Urothelium cell line (cell line): ENCODE measurements at places on chromosomes 13 and 19.

GRCh38 chr13:74661851-74662250 lies 527.6 kb upstream of the KLF12 start:
- DNase-seq: no peak

DNA sequence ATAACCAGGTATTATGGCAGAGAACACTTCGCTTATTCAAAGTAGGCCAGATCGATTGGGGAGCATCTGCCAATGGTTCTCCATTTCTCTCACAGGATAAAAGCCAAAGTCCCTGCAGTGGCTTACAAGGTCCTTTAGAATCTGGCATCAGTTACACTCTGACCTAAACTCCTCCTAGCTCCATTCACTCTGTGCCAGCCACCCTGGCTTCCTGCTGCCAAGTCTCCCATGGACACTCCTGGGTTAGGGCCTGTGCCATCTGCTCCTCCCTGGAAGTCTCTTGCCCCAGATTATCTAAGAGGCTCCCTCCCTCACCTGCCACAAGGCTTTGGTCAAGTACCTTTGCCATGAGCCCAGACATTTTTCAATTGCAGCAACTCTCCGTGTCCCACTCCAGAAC lies 649.2 kb downstream of the DACH1 start:
- no peak for DNase-seq

GRCh38 chr13:93172109-93172508 lies 54.5 kb upstream of the GPC6 start:
- no peak for DNase-seq

GRCh38 chr13:112821340-112822055 lies 131.7 kb downstream of the ATP11A start:
- DNase-seq: no peak

DNA sequence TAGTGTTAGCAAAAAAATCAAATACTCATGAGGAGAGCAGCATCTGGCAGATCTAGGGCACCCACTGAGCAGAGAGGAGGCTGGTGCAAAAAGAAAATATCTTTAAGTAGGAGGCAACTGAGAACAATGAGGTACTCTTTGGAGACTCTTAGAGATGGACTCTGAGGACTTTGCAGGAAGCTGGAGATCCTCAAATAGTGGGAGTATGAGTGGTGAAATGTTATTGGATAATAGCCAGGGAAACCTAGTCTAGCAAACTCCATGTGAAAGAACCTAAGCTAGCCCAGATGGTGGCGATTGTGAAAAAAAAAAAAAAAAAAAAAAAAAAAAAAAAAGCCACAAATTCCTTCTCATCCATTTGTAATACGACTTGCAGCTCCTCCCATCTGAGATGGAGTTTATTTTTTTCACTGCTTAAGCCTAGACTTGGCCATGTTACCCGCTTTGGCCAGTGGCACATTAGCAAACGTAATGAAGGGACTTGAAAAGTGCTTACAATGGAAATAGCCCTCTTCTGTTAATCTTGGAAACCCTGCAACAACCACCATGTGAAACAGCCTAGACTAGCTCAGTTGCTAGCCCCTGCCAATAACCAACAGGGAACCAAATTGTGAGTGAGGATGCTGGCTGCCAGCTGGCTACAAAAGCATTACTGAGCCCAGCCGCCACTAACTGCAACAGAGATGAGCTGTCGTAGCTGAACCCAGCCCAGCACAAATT lies 476.2 kb downstream of the KLF12 start:
- no peak for DNase-seq

DNA sequence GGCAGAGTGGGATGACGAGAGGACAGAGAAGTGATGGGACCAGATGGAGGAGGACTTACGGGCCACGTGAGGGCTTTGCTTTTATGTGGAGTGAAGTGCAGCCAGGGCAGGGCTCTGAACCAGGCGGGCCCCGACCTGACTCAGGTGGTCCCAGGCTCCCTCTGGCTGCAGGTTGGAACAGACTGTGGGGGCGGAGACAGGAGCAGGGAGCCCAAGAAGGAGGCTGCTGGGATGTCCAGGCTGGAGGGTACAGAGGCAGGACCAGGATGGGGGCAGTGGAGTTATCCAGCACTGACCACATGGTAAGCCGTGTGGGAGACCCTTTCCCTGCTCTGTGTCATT lies 2.1 kb downstream of the FXYD5 start:
- no peak for DNase-seq

DNA sequence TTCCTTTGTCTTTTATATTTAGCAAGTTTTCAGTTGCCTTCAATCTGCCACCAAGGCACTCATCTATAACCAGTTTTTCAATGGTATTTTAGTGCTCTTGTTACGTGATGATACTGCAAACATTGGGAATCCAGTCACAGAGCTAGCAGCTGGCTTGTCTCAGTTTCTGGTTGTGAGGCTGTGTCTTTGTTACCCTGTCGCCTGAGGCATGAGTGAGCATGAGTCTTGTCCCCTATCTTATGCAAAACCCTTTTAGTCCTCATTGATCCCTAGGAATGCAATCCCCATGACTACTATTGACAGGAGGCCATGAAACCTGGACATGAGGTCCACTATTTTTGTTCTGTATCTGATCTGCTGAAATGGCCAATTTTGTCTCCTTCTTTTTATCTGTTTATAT lies 391.0 kb downstream of the LMO7 start:
- no peak for DNase-seq
